NCI-H774 (cell line): ENCODE measurements at places on chromosomes 11 and 22.
A peak's percentile ranks its signal among the peaks of the same experiment; 100 is the strongest.

DNA sequence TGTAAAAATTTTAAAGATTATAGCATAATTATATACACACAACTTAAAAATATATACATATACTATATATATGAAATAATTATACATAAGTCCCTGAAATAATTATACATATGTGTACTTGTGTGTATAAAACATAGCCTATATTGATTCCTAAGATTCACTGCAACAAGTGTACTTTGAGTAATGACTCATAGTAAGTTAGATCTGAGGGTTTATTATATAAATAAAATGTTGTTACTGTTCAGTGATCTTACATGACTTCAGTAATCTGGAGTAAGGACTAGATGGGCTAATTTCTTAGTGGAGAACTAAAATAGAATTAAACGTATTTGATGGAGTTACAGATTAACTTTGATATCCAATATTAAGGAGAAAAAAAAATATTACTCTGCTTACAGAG, 350.5 kb downstream of the CNTN5 start:
- no peak for DNase-seq

- DNase-seq: no peak
Measured at GRCh38 chr11:95304777-95305176, 73.8 kb upstream of the SESN3 start.

DNA sequence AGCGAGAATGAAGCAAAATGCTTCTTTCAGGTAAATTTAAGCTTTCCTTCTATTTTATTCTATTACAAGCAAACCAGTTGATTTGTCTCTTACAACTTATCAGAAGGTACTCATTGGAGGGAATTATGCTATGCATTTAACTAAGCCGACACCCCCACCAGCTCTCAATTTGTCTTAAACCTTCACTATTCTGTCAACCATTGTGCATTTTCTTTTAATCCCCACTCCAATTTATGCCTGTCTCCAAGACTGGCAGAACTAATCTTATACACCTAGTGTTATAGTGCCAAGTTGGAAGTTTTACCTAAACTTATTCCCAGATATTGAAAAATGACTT, 12.5 kb downstream of the TAF1D start:
- DNase-seq: no peak

DNA sequence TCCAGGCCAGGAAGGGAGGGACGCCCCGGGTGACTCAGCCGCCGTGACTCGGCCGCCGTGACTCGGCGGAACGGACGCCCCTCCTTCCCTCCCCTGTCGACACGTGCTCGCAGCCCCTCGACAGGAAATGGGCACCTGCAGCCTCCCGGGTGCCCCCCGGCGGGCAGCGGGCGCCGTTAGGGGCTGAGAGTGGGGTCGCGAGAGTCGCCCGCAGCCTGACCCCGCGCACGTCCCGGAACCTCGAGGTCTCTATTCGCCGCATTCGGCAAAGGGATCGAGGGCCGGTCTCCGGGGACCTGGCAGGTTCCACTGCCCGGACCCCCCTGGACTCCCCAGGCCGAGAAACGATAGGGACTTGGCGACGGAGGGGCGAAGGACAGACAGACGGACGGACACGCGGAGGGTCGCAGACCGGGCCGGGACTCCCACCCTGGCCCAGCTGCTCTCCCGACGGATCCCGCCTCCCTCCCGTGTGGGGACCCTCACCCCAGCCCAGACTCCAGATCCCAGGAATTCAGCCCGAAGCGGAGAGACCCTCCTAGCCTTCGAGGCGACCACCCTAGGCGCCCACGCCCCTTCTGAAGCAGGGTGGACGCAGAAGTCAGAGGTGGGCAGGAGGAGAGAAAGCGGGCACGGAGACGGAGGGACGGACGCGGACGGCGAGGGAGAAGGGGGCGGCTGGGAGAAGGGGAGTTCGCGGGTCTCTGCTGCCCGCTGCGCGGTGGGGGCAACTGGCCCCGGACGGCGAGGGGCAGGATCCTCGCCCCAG, 648 bp downstream of the FOSL1 start:
- no peak for DNase-seq

DNA sequence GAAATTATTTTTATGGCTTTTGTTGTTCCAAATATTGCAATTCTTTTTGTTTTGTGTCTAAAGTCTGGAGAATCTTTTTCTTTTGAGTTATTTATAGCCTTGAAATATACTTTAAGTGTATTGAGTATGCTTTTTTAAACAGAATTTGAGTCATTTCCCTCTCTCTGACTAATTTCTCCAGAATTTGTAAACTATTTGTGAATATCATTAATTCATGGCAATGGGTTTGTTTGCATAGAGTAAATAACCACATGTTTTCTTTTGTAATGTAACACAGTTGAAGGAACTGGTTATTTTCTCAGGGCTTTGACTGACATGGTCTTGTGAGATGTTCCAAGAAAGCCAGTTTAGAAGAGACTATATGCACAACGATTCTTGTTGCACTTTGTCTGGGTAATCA, 30.9 kb upstream of the MPEG1 start:
- DNase-seq: no peak

DNA sequence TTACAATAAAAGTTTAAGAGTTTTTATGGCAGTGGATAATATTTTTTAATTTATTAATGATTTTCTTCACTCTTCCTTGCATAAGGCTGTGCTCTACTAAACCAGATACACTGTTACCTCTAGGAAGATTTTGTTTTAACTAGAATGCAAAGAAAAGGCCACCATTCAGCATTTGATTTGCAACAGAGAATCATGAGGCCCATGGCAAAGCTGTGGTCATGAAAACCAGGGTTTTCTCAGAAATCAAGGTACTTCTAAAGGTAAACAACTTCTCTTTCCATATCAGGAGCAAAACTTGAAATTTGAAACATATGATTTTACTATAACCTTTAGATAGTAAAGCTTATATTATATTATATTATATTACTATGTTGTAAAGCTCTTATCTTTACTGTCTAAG, 94.4 kb downstream of the FAM76B start:
- no peak for DNase-seq

- DNase-seq: no peak
Measured at GRCh38 chr22:24353121-24353520, 74.3 kb upstream of the ADORA2A start.

DNA sequence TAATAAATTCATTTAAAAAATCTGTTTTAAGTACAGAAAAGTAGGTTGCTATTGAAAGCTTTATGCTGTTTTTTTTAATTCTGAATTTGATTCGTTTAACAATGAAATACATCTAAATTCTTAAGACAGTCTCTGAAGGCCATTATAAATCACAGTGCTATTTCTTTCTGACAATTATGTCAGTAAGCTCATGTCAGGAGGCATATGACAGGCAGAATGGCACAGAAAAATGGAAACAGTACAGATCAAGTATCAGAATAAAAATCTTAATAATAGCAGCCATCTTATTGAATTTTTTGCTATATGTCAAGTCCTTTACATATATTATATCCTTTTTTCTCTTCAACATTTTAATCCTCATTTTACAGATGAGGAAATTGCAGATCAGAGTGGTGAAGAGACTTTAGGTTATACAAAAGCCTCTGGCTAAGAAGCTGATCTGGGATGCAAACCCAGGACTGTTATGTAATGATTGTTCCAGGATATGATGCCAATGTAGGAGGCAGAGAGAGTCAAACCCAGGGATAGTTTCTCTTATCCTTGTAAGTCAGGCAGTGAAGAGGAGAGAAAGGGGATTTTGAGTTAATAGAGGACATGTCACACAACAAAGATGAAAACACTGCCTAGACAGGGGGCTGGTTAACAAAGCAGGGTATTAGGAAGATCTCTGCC, 283.1 kb upstream of the CCDC90B start:
- no peak for DNase-seq

DNA sequence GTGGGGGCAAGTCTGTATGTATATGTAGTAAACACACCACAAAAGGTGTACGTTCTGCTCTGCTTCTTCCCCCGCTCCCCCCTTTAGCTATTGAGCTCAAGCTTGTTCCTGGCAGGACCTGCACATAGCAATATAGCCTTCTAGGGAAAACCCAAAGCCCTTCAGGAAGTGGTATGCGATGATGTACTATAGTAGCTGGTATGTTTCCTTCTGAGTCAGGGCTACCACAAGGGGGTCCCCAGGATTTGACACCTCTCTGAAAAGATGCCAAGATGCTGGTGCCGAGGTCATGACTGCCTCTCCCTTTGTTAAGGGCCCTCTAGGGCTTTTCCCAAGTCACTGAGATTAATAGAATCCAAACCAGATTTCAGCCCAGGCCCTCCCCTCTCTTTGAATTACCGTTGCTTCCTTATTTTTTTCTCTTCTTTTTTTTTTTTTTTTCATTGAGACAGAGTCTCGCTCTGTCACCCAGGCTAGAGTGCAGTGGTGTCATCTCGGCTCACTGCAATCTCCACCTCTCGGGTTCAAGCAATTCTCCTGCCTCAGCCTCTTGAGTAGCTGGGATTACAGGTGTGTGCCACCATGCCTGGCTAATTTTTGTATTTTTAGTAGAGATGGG, 268.4 kb downstream of the ETS1 start:
- DNase-seq: no peak

DNA sequence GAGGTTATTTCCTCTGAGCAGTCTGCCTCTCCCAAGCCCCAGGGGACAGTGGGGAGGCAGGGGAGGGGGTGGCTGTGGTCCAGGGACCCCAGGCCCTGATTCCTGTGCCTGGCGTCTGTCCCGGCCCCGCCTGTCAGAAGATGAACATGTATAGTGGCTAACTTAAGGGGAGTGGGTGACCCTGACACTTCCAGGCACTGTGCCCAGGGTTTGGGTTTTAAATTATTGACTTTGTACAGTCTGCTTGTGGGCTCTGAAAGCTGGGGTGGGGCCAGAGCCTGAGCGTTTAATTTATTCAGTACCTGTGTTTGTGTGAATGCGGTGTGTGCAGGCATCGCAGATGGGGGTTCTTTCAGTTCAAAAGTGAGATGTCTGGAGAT, 3.1 kb downstream of the PIM3 start:
- no peak for DNase-seq

GRCh38 chr11:101091781-101092180, 37.8 kb downstream of the PGR start:
- DNase-seq: peak; percentile 22

DNA sequence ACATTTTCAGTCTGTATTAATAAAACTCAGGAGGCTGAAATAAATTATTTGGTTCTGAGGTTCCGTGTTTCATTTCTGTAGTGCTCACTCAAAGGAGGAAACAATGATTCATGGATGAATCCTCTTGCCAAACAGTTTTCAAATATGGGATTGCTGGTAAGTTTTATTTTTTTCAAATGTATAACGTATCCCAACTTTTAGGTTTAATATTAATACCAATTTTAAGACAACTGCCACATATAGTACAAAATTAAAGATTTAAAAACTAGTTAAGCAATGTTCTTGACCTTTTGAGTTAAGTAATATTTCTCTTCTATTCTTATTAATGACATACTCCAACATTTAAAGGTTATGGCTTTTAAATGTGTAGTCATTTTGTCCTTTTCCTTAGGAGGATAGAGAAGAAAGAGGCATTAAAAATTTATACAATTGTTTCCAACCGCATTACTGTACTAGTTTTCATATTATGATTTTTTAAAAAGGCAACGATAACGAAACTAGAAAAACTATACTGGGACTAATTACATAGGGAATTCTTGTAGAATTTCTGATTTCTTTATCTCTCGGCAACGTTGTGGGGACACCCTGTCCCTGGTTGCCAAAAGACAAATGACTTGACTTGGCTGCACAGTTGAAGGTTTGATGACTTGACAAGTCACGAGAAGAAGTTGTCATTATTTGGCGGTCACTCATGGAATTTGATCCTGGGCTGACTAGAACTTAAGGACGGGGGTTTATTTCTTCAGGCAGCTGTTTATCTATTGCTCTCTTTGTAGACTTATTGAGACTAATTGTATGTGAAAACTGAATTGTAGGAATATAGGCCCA, 69.1 kb upstream of the ADSL start:
- no peak for DNase-seq

GRCh38 chr11:108218455-108218854, 4.0 kb downstream of the NPAT start:
- DNase-seq: no peak

- DNase-seq: no peak
Measured at GRCh38 chr11:128628325-128628673, 40.9 kb upstream of the ETS1 start.

- DNase-seq: no peak
Measured at GRCh38 chr11:95652002-95652472, 137.5 kb downstream of the FAM76B start.

GRCh38 chr11:7522121-7522520, 8.3 kb downstream of the PPFIBP2 start:
- DNase-seq: no peak

GRCh38 chr11:27898166-27898565, 197.9 kb upstream of the BDNF start:
- DNase-seq: no peak

GRCh38 chr11:287821-288477, 977 bp upstream of the PGGHG start:
- no peak for DNase-seq

DNA sequence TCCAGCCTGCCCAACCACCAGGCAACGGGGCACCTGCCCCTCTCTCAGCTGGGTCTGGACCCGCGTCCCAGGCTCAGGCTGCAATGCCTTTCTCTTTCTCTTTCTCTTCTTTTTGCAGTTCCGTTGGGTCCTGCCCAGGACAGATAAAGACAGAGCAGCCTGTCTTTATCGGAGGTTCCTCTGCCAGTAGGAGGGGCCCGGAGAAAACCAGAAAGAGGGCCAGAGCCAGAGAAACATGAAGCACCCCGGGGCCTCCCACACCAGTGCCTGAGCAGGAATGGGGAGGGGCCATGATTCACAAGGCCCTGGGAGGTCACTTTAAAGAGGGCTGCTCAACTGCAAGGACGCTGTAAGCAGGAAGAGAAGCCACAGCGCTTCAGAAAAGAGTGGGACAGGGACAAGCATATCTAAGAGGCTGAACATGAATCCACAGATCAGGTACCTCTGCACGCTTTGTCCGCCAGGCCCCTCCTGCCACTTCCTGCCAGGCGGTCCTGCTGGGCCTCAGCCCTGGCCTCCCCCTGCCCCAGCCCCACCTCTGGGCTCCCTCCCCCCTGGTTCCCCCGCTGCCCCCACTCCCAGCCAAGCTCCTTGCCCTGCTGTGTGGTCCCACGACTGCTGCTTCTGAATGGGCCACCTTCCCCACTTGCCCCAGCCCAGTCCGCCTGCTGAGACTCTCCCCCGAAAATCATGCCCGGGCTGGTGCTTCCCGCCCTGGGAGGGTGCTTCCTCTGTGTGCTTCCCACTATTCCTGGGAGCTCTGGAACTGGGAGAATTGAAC, at the start of gene APOBEC3C:
Gene APOBEC3C, plus strand, starts transcription at position 316 of the 781 bp plus-strand sequence. Its CDS starts 106 bp downstream, at position 422.
- DNase-seq: no peak

- DNase-seq: no peak
Measured at GRCh38 chr22:44055805-44056204, 31.7 kb downstream of the PARVB start.

DNA sequence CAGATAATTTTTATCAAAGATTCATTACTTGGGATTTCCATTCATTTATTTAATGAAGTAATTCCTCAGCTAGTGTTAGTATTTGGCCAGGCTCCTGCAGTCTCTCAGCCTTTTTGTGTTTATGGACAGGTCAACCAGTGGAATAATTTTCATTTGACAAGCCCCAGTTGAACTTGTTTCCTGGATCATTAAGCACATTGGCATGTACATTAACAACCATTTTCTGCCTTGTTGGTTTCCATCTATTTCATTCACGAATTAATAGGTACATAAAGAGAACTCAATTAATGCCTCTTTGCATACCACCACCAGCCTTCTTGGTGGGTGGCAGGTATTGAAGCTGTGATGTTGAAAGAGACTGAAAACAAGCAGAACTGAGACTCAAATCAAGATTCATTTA, 745.2 kb downstream of the KCNA4 start:
- DNase-seq: no peak

GRCh38 chr11:108975026-108975425, 310.2 kb downstream of the DDX10 start:
- DNase-seq: peak; percentile 79
